CD4-positive, alpha-beta T cell treated with Interleukin-17A for 4 hours (primary cell): ENCODE measurements at places on chromosomes 11 and 22.
A peak's percentile ranks its signal among the peaks of the same experiment; 100 is the strongest.

DNA sequence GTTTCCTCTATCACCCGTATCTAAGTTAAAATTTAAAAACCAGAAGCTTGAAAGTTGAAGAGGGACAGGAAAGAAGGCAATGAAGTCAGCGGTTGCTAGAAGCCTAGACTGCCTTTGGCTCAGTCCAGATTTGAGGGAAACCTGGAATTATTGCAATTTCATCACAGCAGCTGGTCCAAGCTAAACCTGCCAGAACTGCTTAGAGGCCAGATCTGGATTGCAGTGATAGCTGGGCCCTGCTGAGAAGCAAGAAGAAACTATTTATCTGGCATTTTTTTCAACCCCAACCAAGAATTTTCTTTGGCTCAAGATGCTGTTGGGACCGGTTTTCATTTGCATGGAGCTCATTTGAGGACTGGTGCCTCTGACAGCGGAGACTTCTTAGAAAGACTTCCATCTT, 121.5 kb upstream of the TEAD1 start:
- DNase-seq = no peak

DNA sequence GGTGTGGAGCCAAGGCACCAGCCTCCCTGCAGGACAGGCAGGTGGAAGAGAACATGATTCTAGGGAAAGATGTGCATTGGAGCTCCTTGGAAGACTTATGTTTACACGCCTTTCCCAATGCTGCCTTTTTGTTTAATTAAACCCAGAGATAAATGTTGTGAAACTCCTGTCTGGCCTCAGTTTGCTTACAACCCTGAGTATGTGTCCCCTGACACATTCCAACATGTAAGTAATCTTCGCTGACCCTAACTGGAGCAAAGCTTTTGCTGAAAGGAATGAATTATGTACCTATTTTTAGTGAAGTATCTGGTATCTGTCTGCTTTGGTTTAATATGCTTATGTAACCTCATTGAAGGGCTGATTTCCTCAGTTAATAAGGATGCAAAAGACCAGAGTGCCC, 56.7 kb downstream of the APIP start:
- DNase-seq = no peak

- DNase-seq = no peak
Measured at GRCh38 chr11:78742430-78742829, 167.8 kb upstream of the NARS2 start.

- DNase-seq = peak; percentile 63
Measured at GRCh38 chr11:2156416-2157182, 4.4 kb downstream of the INS start.

DNA sequence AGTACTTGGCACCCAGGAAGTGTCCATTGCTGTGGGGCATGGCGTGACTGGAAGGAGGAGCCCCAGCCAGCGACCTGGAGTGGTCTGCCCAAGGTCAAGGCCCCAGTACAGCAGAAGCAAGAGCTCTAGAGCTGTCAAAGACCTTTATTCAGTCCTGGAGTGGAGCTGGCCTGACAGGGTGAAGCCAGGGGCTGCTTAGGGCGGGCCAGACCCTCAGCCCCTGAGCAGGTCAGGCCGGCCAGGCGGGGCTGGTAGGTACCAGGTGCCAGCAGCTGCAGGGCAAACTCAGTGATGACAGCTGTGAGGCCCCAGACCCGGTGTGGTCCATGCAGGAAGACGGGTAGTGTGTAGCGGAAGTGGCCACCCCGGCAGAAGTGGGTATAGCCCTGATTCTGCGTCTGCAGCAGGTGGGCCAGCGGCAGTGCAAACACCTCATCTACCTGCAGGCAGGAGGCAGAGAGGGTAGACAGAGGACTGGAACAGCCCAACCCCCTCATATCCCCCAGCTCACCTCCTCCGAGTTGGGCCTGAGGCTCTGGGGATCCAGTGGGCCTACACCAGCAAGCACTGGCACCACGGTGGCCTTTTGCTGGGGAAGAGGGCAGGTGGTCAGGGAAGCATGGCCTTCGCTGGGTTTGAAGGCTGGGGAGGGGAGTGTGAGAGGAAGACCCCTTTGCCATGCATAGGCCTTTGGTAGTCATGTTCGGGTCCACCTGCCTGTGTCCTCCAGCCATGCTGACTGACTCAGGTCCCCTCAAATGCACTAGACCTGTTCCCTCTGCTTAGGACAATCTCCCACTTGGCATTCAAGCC, 1.7 kb downstream of the NUDT8 start:
- no peak for DNase-seq

DNA sequence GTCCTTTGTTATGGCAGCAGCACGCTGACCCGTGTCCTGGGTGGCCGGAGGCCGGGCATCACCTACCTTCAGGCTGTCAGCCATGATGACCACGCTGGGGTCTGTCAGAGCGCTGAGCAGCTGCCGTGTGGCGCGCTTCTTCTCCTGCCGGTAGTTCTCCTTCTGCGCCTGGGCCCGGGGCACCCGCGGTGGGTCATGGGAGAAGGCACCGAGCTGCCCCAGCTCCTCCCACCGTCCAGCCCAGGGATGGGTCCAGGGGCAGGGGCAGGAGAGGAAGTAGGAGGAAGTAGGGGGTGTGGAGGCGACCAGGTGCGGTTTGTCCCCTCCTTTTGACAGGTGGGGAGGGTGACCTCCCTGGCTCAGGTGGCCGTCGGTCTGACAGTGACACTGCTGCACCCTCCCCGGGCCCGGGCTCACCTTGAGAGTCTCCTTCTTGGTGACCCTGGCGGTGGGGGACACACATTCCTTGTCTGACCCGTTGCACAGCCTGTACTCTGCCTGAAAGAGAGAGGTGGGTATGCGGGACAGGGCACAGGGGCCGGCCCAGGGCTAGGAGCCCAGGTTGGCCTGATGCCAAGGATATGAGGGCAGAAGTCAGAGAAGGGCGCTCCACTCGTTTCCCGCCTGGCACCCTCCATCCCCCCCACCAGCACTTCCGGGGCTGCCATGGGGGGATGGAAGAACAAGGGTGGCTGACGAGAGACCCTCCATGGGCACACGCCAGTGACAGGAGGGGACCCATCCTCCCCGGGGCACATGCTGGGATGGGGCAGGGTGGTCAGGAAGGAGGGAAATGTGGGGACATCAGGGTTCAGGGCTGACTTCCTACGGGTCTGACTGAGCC, 43.0 kb downstream of the OSBPL5 start:
- no peak for DNase-seq

DNA sequence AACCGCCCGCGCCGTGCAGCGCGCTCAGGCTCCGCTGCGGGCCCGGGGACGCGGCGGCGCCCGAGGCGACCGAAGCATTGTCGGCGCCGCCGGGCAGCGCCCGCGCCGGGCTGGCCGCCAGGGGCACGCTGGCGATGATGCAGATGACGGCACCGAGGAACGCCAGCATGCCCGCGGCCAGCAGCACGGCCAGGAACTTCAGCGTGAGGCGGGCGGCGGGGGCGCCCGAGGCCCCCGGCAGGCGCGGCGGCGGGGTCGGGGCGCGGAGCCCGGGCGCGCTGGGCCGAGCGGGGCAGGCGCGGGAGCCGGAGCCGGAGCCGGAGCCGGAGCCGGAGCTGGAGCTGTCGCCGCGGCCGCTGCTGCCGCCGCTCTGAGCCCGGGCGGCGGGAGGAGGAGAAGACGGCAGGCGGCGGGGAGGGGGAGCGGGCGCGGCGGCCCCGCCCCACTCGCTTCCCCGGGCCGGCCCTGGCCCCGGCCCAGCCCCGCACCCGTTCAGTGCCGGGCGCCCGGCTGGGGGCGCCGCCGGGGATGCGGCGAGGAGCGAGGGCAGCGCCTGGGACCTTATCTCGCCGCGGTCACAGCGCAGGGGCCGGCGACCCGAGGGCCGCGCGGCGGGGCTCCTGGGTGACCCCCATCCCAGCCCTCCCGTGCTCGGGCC, at the start of gene NPTXR:
Gene NPTXR, minus strand, starts transcription at position 372 of the 658 bp plus-strand sequence.
- peak; percentile 66 for DNase-seq

- DNase-seq = peak; percentile 65
Measured at GRCh38 chr22:21972293-21972779, 10.3 kb downstream of the TOP3B start.
